Astrocyte of the cerebellum (primary cell): ENCODE measurements at places on chromosomes 5 and 9.

GRCh38 chr5:111372799-111373198 is 139.5 kb downstream of the STARD4 start:
- DNase-seq: no peak

- DNase-seq: peak; percentile 2
These were observed 82.1 kb upstream of the IL33 start for GRCh38 chr9:6133346-6134063.

GRCh38 chr5:7878381-7878873 is 9.5 kb downstream of the MTRR start:
- DNase-seq: no peak

DNA sequence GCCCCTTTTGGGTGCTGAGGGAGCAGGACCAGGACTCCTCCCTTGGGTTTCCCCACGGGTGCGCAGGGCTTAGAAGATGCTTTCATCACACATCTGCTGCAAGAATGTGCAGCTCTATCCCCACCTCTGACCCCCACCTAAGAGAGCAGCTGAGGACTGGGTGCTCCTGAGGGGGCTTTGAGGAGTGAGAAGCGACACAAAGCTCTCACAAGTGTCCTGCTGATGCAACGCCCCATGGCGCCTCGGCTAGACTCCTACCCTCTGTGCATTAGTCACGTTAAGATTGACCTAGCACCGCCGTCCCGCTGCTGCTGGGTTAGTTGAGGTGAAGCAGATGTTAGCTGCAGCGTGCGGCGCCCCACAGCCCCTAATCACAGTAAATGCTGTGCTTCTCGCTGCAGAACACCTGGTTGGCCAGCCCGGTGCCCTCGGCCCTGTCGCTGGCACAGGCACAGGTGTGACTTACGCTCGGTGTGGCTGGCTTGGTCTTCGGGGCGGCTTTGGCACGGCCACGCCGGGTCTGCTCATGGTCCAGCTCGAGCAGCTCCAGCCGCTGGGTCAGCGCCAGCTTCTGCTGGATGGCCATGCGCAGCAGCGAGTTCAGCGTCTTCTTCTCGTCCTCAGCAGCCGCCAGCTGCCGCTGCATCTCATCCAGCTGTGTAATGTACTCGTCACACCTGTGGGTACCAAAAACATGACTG is 45.0 kb upstream of the IPPK start:
- DNase-seq: no peak

DNA sequence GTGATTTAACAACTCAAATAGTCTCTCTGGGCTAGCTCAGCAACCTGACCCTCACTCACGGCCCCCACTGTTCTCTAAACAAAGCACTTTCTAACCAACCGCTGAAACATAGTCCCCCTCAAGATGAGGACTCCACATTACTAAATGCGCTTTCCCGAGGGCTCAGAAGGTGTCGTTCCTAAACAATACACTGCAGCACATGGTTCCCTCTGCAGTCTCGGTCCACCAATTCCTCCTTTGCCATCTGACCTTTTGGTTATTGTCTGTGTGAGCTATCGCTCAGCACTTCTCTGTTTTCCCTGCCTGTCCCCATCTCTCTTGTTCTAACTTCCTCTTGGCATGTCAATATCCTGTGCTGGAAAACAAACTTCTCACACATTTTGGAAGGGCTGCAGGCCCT is 7.2 kb downstream of the EPB41L4A start:
- no peak for DNase-seq

DNA sequence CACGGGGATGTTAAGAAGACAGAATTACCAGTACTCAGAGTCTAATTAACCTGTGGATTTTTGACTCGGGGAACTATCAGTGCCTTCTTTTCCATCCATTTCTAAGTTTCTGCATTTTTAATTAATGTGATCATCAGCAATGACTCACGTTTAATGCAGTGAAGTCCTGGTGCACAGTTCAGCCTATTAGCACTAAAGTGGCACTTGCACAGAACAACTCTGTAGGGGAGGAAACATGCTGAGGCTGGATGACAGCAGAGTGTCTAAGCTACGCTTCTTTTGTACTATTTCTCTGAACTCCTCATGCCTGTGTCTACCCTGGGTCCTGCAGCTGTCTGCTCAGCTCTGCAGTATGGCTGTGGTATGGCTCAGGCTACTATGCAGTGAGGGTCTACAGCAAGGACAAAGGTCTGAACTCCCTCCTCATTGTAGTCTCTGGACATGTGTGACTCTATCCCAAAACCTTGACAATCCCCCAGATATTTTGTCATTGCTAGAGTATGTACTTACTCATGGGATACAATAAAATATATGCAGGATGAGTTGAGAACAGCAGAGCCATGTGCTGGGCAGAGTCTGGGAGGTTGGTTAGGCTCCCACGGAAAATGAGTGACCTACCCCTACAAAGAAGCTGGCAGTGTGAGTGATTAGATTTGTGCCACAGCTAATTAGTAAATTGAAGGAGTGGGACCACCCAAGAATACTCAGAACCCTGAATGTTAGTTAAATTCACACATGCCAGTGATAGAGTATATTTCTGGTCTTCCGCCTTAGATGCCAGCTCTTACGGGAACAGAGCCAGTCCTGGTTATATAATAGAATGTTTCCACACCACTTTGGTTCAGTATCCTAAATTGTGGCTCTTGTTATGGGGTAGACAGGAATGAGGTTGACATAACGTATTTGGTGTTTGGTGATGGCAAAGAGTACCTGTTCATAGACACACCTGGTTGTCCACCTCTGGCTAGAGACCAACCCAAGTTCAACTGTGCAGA is 148.0 kb downstream of the GHR start:
- no peak for DNase-seq

GRCh38 chr9:102534031-102534430 is 461.1 kb upstream of the CYLC2 start:
- no peak for DNase-seq

- no peak for DNase-seq
These were observed 337.9 kb upstream of the RFX3 start for GRCh38 chr9:3863686-3864085.

GRCh38 chr9:15332939-15333338 is 25.9 kb upstream of the TTC39B start:
- DNase-seq: no peak

GRCh38 chr9:136278221-136278620 is 25.7 kb downstream of the CCDC187 start:
- DNase-seq: no peak

DNA sequence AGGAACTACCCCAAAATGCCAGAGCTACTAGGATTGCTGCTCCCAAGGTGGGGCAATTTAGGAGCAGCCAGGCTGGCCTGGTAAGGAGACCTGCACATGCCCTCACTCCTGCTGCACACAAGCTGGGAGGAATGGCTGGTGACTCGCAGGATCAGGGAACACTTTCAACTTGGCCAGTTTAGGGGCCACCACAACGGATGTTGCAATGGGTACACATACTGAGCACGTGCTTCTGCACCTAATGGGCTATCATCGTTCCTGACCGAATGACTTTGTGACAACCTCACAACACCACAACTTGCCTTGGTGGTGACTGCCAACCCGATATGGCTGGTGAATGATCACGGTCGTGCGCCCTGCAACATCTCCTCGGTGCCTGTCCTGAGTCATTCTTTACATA is 172.0 kb downstream of the ROR2 start:
- DNase-seq: no peak

- peak; percentile 55 for DNase-seq
These were observed 14.6 kb upstream of the PPP2CA start for GRCh38 chr5:134240421-134240962.

DNA sequence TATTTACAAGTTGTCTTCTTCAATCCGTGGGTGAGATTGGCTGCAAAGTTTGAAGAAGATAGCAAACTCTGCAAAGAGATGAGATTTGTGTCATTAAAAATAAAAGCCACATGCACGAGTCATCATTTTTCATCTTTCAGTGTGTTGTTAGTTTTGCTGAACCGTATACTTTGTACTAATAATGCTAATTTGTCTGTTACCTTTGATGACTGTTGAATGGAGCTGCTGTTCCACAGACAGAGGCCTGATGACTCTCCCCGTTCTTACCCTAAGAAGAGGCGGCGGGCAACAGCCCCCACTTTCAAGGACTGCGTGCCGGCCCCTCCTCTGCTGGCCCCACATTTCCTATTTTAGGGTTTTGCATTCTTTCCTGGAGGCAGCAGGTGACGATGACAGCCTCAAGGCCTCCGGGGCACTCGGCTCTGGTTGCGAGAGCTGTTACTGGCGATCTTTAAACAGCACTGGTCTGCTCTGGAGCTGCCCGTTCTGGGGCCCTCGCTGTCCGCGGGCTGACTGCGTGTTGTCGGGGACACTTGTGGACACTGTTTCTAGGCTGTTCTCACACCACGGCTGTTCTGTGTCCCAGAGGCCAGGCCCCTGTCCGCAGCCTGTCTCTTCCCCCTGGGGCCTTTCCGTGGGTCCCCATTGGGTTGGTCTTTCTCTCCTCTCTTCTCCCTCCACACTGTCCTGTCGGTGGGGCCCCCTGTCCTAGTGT is 35.1 kb downstream of the NDUFS6 start:
- DNase-seq: no peak

GRCh38 chr5:7622498-7622897 is 226.6 kb downstream of the ADCY2 start:
- no peak for DNase-seq

DNA sequence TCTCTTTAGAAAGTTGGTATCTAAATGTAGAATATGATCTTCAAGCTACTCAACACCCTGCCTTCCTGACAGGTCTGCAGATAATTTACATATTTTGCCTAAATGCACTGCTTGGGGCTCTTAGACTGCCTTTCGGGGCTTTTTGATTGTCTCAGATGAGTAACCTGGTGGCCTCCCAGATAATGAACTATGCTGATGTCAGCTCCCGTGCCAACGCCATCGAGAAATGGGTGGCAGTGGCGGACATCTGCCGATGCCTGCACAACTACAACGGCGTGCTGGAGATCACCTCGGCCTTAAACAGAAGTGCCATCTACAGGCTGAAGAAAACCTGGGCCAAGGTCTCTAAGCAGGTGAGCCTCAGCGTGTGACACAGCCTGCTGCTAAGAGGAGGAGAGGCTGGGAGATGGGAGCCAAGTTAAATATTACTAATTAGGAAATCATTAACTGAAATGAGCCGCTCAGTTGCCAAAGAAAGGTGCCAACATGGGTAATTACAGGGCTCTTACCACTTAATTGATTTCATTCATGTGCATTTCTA is 20.8 kb upstream of the CKMT2 start:
- DNase-seq: no peak

DNA sequence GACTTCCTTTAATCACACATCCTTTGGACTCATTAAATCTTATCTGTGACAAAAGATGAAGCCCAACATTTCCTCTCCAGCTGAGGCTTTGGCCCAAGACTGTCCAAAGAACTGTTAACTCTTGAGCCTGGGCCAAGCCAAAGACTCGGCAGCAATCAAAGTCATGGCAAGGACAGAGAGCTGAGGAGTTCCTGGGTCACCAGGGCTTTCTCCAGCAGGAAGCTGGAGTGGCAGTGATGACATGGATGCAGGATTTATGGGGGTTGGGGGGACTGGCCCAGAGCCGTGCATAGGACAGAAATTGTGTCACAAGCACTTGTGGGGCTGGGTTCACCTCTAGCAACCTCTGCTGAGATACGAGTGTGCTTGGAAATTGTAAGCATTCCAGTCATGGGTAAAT is 440.3 kb downstream of the PLK2 start:
- DNase-seq: no peak

DNA sequence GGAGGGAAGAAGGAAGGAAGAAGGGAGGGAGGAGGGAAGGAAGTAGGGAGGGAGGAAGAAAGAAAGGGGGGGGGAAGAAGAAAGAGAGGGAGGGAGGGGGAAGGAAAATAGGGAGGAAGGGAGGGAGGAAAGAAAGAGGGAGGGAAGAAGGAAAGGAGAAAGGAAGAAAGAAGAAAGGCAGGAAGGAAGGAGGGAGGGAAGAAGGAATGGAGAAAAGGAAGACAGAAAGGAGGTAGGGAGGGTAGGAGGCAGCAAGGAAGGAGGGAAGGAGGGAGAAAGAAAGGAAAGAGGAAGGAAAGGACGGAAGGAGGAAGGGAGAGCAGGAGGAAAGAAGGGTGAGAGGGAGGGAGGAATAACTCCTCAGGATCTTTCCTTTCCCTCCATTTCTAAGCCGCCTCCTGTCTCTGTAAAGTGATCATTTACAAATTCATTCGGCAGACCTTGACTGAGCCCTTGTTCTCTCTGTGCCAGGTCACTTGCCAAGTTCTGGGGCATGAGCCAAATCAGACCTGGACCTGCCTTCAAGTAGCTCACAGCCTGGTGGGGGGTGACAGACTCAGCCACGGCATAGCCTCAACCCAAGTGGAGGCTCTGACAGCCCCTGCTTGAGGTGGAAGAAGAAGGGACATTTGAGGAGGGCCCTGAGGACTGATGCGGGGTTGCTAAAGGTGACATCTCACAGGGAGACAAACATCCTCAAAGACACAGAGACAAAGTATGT is 69.0 kb upstream of the HRH2 start:
- no peak for DNase-seq

DNA sequence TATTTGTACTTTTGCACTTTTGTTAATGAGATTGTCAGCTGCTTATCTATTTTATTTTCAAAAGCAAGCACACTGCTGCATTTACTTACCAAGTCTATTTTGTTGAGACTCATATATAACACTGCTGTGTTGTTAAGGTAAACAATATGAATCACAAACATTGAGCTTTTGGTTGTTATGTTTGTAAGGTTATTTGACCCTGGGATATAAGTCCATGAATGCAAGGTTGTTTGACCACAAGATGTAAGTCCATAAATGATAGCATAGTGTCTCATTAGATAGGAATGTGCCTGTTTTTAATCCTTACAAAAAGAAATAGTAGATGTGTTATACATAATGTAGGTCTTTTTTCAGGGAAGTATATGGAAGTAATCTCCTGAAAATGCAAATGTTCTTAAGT is 845.9 kb downstream of the CDH9 start:
- DNase-seq: no peak

DNA sequence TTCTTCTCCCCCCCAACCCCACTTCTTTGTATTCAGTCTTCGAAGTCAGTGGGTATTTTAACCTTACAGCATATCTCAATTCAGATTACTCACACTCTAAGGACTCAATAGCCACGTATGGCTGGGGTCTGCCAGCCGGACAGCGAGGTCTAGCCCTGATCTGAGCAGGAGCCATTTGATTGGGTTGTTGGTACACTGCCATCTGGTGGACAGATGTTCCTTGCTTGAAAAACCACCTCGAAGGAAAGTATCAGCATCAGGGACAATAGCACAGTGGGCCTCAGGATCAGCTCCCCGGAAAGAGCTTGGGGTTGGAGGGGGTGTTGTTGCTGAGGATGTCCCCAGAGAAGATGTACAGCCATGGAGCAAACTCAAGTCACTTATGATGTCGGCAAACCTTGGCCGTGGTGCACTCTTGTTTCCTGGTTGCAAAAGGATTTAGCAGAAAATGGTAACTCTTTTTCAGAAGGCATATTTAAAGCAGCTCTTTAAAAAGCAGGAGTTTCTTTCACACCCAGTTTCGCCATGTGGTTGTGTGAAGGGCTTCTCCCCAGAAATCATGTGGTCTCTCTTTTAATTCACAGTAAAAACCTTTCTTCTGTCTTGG is 31.7 kb upstream of the KCNMB1 start:
- DNase-seq: peak; percentile 54

- DNase-seq: no peak
These were observed 28.6 kb downstream of the C9orf153 start for GRCh38 chr9:86230858-86231257.

- DNase-seq: no peak
These were observed 12.1 kb upstream of the BARX1 start for GRCh38 chr9:93967020-93967803.

GRCh38 chr9:132547436-132547835 is 35.0 kb upstream of the BARHL1 start:
- DNase-seq: no peak
